ENCODE measurements at places on chromosomes 3 and 15.

DNA sequence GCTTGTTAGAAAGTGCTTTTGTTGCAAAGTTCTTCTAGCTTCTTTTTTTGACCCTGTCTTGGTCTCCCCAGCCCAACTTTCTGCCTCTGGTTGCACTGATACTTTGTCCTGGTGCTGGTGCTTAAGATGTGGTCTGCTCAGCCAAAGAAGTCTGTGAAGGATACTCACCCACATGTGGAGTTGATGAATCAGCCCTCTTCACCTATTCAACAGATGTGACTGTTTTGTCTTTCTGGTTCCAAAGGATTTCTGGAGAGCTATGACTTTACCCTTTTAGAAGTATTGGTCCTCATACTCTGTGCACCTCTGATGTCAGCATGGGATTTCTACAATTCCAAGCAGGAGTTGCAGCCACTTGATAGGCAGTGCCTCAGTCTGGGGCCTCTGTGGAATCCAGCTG lies 84.1 kb downstream of the PCCB start:
- DNase-seq = no peak

GRCh38 chr15:26537663-26538062 lies 235.2 kb downstream of the GABRB3 start:
- DNase-seq = no peak

- DNase-seq = no peak
Measured at GRCh38 chr3:23971684-23972083, 26.6 kb downstream of the NR1D2 start.

- no peak for DNase-seq
Measured at GRCh38 chr3:147422601-147423536, 13.7 kb downstream of the ZIC1 start.

DNA sequence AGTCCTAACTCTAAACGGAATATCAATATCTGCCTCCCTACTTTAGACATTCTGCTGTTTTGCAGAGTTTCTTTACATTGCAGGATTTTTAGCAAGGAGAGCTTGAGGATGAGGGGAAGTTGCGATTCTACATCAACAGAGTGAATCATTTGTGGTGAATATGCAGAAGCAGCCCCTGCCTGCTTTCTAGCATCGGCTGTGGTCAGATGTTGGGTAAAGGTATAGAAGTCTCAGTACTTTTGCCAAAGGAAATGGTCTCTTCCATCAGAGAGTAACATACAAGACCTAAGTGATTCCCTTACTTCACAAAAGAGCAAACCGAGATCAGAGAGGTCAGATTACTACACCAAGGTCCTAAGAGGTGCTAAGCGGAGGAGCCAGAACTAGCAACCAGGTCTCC lies 15.2 kb downstream of the ST3GAL6 start:
- DNase-seq = no peak

DNA sequence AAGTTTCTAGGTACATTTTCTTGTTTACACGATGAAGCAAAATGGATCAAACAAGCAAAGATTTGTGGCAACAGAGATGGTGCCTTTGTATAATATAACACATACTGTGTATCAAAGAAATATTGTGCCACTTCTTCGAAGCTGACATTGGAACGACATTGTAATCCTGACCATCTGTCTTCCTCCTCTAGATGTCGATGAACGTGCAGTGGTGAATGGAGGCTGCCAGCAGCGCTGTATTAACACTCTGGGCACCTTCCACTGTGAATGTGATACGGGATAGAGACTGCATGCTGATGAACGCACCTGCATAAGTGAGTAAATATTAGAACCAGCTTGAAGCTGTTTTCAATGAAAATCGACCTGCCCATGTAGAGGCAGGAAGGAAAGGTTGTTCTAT lies 613.3 kb upstream of the GOLIM4 start:
- no peak for DNase-seq

DNA sequence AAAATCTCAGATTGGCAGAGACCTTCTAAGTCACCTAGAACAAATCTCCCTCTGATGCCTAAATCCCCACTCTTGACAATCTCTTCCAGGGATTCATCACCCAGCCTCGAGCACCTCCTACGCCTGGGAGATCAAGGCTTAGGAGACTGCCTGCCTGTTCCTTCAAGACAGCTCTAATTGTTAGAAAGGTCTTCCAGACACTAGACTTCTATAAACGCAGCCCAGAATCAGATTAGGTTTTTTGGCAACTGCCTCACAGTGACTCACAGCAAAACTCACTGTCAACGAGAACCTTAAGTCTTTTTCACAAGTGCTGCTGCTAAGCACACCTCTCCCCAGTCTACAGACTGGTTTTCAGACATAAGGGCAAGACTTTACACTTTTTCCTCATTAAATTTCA lies 23.1 kb downstream of the SRGAP3 start:
- DNase-seq = no peak

DNA sequence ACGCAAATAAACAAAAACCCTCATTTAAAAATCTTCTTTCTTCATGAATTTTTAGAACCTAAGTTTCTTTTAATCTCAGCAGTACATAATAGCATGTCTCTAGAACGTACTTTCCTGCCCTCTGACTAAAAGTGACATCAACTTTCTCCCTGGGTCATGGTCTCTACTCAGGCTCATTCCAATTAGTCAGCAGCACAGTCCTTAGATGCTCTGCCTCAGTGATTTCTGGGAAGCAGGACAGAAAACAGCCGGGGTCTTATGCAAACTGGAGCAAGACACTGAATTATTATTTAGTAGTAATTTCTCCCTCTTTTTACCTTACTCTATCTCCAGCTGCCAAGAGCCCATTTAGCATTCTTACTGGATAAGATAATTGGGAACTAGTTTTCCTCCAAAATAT lies 365.2 kb downstream of the TUSC7 start:
- no peak for DNase-seq

GRCh38 chr3:122251428-122251827 lies 68.0 kb downstream of the CASR start:
- DNase-seq = no peak

DNA sequence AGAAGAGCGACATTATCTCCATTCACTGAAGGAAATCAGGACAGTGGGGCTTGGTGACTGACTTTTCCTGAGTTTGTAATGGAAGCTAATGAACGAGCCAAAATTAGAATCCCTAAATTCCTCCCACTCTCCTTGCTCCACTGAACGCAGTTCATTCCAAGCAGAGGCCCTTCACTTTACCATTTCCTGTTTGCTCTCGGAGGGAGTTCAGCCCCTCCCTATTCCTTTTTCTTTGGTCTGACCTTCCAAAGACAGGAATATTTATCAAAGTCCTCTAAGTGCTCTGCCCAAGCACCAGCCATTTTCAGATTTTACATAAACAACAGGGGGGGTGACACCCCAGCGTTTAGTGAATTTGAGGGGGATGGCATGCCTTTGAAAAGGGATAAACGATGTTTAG lies 24.0 kb upstream of the PTPRG start:
- no peak for DNase-seq

- no peak for DNase-seq
Measured at GRCh38 chr15:97688177-97688576, 272.3 kb upstream of the ARRDC4 start.

- no peak for DNase-seq
Measured at GRCh38 chr3:198076722-198077308, 116.8 kb downstream of the LMLN start.

DNA sequence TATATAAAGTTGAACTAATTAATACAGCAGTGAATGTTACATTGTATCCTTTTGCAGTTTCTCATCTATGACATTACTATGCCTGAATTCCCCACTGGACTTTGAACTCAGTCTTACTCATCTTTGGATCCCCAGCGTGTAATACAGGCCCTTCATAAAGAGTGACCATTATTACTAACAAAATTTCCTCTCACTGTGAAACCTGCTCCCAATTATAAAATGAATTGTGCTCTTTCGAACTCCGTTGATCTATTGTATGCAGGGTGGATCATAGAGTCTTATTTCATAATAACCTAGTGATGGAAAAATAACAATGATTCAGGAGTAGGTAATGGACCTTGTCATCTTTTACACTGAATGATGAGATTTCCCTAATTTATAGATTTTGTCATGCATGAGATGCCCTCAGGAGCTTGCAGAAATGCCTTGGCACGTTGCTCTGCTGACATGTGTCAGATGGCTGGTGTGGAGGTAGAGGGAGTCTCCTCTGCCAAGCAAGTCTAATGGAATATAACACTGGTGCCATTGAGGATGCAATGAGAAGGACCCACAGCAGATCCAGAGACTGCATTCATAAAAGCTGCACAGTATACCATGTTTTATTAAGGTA lies 25.5 kb downstream of the B3GNT5 start:
- no peak for DNase-seq

DNA sequence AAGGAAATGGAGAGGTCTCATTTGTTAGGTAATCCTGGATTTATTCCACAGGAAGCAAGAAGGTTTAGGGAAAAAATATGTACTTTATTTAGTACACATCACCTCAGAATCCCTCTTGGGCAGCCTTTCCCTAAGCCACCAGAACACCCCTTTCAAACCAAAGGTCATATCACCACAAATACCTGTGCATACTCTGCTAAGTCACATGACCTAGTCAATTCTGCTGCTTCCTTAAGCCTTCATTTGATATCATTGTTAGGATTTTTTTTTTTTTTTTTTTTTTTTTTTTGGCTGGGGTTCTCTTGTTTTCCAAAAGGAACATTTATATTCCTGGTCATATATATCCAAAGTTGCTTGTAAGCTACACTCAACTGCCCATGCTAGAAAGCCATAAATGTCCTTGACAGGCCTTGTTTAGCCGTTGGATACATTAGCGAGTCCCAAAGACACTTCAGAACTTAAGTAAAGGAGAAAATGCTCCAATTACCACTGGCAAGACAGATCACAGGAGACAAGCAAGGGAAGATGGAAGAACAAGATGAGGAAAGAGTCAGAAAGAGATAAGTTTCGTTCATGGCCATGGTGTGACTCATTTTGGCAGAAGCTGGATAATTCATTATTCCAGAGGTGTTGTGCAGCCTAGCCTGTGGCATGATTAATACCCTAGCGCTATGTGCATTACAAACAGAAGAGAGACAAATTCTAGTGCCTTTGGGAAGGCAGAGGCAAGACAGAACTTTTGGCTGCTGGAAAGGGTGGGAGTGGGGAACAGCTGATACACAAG lies 155.6 kb upstream of the SLC2A2 start:
- no peak for DNase-seq

DNA sequence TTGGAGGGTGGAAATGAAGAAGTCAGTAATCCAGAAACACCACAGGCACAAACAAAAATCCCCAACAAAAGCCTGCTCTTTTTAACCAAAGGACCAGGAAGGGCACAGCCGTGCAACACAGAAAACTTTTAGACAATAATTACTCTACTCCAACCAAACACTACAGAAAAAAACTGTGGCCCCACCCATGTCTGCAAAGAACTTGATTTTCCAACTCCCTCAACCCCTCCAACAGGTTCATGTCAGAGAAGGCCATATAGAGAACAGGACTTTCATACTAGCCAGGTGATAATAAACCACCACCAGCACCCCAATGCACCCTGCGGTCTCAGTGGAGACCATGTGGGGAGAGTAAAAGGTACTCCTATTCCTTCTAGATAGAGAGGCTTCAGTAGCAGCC lies 16.8 kb downstream of the PHC3 start:
- DNase-seq = no peak

GRCh38 chr15:84804005-84804900 lies 12.9 kb upstream of the ALPK3 start:
- DNase-seq = no peak

DNA sequence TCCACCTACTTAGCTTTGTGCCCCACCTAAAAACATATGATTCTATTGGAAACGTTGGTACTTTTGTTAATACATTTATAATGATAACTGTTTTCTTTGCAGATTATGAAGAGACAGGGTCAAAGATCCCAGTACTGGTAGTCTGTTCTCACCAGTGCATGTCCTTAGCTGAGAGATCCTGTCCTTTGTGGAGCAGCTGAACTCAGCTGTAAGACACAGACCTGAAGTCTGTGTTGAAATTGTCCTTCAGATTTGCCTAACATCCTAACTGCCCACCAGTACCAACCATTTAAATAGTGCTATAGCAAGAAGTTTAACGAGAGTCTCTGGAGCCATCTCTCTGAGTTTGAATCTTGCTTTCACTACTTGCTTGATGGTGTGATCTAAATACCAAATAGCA lies 398.7 kb downstream of the FEZF2 start:
- no peak for DNase-seq

DNA sequence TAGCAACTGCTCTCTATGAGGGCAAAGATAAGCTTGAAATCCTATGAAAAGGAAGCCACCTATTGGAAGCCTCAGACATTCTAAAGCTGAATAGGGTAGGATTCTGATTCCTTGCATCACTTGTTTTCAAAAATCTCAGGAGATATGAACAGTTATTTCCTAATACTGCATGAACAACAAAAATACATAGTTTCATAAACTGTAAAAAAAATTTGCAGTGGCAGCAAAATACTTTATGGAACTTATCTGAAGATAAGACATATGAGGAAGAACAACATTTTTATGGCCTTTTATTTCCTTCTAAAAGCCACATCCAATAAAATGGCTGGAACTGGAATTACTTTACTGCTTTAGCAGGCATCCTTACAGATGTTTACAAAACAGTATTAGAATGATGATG lies 29.9 kb downstream of the AP3S2 start:
- DNase-seq = no peak

All from stimulated activated CD8-positive, alpha-beta memory T cell treated with anti-CD3 and anti-CD28 coated beads, Interleukin-7, amount 100 ng/mL, for 4 hours (primary cell).